ENCODE measurements at places on chromosomes 2 and 18.

DNA sequence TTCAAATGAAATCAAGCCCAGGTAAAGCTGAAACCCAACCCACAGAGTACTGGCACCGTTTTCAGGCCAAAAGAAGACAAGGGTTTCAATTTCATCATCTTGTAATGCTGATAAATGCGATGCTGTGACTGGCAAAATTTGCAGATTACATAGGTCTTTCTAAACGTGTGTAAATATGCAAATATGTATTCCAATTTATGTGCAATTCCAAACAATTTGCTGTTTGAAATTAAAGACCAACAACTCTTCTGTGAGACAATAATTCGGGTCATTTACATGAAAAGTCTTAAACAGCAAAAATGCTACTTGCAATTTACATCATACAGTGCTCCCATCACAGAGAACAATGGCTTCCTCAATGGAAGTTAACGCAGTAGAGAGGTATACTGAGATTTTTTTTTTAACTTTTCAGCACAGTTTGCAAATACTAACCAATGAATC, 2.8 kb upstream of the ZNF532 start:
- no peak for DNase-seq

GRCh38 chr2:157777427-157777826, 98.7 kb downstream of the ACVR1 start:
- peak; percentile 65 for DNase-seq

- DNase-seq = peak; percentile 73
These were observed 419.9 kb downstream of the TGIF1 start for GRCh38 chr18:3869848-3870247.

DNA sequence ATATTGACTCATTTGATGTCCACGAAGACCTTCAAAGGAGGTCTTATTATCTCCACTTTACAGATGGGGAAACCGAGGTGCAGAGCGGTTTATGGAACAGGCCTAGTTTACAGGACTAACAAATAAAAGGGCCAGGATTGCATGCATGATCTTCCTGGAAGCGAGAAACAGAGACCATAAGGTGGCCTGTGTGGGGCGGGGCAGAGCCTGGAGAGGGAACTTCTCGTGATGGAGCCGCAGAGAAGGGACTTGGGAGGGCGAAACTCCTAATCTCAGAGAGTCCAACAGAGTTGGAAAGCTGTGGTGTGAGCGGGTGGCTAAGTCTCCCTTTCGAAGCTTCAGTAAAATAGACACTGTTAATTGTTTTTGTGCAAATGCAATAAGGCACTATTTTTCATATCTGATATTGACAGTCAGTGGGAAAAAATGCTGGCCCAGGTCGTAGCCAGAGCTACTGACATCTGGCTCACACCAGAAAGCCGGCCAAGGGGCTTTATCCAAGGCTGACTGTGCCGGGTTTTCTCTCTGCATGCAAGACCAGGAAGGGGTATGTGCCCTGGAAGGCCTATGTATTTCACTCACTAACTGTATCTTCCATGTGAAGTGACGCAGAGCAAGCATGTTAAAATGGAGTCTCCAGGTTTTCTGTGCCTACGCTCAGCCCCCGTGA, 4.5 kb downstream of the INPP5D start:
- DNase-seq = no peak

DNA sequence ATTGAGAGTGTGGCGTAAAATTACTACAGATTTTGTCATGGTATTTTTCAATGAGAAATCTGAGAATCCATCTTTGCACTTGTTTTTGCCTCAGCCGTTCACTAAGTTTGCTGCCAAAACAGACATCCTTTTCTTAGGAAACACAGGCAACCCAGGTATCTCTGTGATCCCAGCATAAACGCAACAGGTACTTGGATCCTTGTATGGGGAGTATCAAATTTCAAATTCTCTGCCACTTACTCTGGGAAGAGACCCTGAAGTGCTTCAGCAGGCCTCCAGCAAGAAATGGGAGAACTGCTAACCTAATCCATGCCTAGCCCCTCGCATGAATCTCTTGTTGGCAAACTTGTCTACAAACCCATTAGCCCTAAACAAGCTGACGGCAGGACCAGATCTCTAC, 83.1 kb downstream of the BCL11A start:
- DNase-seq = no peak

- no peak for DNase-seq
These were observed 390.2 kb downstream of the DSC3 start for GRCh38 chr18:30652387-30652786.

- DNase-seq = peak; percentile 71
These were observed at the start of gene PSTPIP2 for GRCh38 chr18:46071653-46072375. Gene PSTPIP2 (minus strand): TSS chr18:46072260. CDS start chr18:46072188, 72 bp downstream.
